Prostate gland (tissue), 2 donors: ENCODE measurements at places on chromosomes 6 and 20. TPM values are rescaled to one million over a fixed set of nuclear protein-coding genes. Genes with fewer than 3 reads are reported as not detected.
A peak's percentile ranks its signal among the peaks of the same experiment; 100 is the strongest.

GRCh38 chr6:166456395-166457156 is 73.8 kb upstream of the MPC1 start:
- no peaks in the 10 kb centered on the region for H3K36me3 ChIP-seq
- H3K27ac ChIP-seq = no peak overlapping the region
- H3K4me3 ChIP-seq = no peak overlapping the region
- H3K27me3 ChIP-seq = no peaks in the 10 kb centered on the region
- no peaks in the 10 kb centered on the region for H3K4me1 ChIP-seq
- DNase-seq = no peak

- H3K36me3 ChIP-seq = no peaks in the 10 kb centered on the region
- peak overlapping the region; percentile 25 for H3K4me3 ChIP-seq
- H3K4me1 ChIP-seq = peaks cover 7% of the 10 kb centered on the region
- no peaks in the 10 kb centered on the region for H3K27me3 ChIP-seq
These were observed 4.9 kb downstream of the ARID1B start for GRCh38 chr6:156781861-156782631.

- no peak overlapping the region for H3K27ac ChIP-seq
- H3K36me3 ChIP-seq = no peaks in the 10 kb centered on the region
- H3K4me1 ChIP-seq = no peaks in the 10 kb centered on the region
- H3K4me3 ChIP-seq = no peak overlapping the region
These were observed 167.0 kb downstream of the EYA4 start for GRCh38 chr6:133408132-133408531.

DNA sequence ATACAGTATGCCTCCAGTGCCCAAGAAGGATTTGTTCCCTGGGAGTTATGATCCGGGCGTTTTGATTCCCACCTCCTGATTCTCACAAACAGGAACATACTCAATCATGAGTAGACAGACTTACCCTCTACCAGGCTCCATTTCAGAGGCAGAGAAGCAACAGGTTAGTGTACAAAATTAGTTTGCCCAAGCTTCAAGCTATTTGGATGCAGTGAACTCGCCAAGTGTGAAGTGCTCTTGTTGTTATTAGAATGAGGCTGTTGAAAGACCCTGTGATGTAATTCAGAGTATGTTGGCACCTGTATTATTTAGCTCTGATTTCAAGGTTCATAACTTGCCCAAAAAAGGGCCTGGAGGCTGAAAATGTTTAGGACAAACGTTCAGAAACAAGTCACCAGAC is 247.0 kb downstream of the PHACTR1 start:
- no peaks in the 10 kb centered on the region for H3K4me1 ChIP-seq
- no peaks in the 10 kb centered on the region for H3K36me3 ChIP-seq
- DNase-seq = no peak
- no peaks in the 10 kb centered on the region for H3K27me3 ChIP-seq

GRCh38 chr20:31843288-31843687 is 2.1 kb downstream of the FOXS1 start:
- no peaks in the 10 kb centered on the region for H3K27me3 ChIP-seq
- H3K27ac ChIP-seq = no peak overlapping the region
- H3K36me3 ChIP-seq = no peaks in the 10 kb centered on the region

FIG4 gene
- 16.6 TPM for total RNA-seq
